ENCODE measurements at places on chromosomes 11 and 22.

- DNase-seq: no peak
Observed at GRCh38 chr22:22681221-22681739, 36.9 kb downstream of the GGTLC2 start.

DNA sequence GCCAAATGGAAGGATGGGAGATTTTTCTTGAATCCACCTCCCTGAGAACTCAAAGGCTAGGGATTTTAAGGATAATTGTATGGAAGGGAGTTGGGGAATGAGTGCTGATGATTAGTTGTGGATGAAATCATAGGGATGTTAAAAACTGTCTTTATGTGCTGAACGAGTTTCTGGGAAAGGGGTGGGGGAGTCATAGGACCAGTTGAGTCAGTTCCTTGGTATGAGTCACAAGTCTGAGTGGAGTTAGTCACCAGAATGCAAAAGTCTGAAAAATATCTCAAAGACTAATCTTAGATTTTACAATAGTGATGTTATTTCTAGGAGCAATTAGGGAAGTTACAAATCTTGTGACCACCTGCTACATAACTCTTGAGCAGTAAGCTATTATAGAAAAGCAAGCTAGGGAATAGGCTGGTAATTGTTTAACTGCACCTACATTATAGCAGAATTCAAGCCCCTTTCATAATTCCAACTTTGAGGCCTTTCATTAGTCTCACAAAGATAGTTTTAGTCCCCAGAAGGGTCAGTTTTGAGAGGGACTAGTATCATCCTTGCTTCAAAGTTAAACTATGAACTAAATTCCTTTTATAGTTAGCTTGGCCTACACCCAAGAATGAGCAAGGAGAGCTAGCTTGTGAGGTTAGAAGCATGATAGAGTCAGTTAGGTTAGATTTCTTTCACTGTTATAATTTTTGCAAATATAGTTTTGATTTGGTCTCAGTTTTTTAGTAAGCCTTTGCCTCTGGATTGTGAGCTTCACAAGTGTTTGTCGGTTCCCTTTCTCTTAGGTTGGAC lies 668.0 kb downstream of the ETS1 start:
- DNase-seq: no peak

GRCh38 chr22:37768273-37768672 lies 39.5 kb upstream of the GCAT start:
- no peak for DNase-seq

GRCh38 chr22:49628391-49629260 lies 199.0 kb downstream of the BRD1 start:
- no peak for DNase-seq

GRCh38 chr22:37981282-37982011 lies 2.9 kb downstream of the SOX10 start:
- DNase-seq: no peak
